Right cardiac atrium (tissue), 5 donors: ENCODE measurements at places on chromosomes 13 and 19. TPM values are rescaled to one million over a fixed set of nuclear protein-coding genes. Genes with fewer than 3 reads are reported as not detected.

The METTL21C gene
- not detected for polyA plus RNA-seq

The ZSCAN4 gene
- polyA plus RNA-seq = 0.16 TPM

The ATP4A gene
- polyA plus RNA-seq = not detected

The CAMSAP3 gene
- polyA plus RNA-seq = 0.29 TPM

The CEACAM16 gene
- polyA plus RNA-seq = not detected

The PSG7 gene
- not detected for polyA plus RNA-seq

The ZNF100 gene
- polyA plus RNA-seq = 1.7 TPM

The CACNG7 gene
- polyA plus RNA-seq = 0.05 TPM

The LILRB1 gene
- polyA plus RNA-seq = 1.2 TPM

The NKPD1 gene
- 0.07 TPM for polyA plus RNA-seq

The MEIOSIN gene
- polyA plus RNA-seq = 0.41 TPM

The AP3D1 gene
- polyA plus RNA-seq = 87.3 TPM

The CRLF1 gene
- polyA plus RNA-seq = 79.6 TPM
